Dorsolateral prefrontal cortex (tissue), 122 donors: ENCODE measurements at places on chromosomes 5 and 9.

- DNase-seq, result no peak
These were observed 150.8 kb downstream of the ROR2 start for GRCh38 chr9:91799113-91799744.

DNA sequence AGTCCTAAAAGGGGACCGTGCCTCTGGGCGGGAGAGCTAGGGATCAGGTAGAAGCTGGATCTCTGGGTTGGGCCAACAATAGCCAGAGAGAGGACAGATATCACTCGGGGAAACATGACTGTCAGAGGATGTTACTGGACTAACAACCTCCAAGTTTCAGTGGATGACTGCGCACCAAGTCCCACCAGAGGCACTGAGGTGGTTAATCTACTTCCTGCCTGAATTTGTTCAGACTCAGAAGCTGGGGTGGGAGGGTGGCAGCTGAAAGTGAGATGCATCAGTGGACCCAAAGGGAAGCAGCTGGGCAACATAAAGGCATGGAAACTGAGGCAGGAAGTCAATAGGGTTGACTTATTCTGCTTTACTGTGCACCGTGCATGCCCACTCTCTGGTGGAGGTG, 130.1 kb upstream of the SLC44A1 start:
- DNase-seq, result no peak

DNA sequence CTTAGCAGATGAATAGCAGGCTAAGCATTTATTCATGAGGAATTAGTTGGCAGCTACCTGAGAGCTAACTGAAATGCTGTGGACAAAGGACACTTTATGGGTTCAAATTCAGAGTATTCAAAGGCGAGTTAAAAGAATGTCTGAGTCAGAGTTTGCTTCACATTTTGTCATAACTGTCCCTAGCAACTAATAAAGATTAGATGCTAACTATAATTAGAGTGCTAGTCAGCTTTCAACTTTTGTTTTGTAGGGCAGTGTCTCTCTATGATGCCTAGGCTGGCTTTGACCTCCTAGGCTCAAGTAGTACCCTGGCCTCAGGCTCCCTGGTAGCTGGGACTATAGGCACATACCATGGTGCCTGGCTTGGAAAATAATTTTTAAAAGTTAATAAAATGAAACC, 4.6 kb downstream of the SMC5 start:
- no peak for DNase-seq

DNA sequence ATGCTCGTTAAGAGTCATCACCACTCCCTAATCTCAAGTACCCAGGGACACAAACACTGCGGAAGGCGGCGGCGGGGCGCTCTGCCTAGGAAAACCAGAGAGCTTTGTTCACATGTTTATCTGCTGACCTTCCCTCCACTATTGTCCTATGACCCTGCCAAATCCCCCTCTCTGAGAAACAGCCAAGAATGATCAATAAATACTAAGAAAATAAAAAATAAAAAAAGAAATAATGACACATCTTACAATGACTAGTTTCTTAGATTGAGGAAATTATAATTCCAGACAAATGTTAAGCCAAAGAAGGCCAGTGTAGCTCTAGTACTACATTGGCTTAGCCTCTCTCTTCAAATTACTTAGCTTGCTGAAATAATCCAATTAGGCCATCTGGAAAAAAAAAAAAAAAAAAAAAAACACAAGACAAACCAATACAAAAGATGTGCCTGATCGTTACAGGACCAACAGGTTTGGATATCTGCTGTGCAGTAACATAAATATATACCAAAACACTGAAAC, 58.0 kb downstream of the ANXA2R start:
- no peak for DNase-seq

GRCh38 chr9:5430912-5431311, 6.8 kb downstream of the PLGRKT start:
- no peak for DNase-seq
